ENCODE measurements at places on chromosomes 13 and 19. TPM values are rescaled to one million over a fixed set of nuclear protein-coding genes. Genes with fewer than 3 reads are reported as not detected.

- no peak for DNase-seq
Measured at GRCh38 chr19:4981681-4981958, 12.7 kb downstream of the KDM4B start.

- no peak for DNase-seq
Measured at GRCh38 chr19:45271735-45272108, 20.7 kb downstream of the MARK4 start.

DNA sequence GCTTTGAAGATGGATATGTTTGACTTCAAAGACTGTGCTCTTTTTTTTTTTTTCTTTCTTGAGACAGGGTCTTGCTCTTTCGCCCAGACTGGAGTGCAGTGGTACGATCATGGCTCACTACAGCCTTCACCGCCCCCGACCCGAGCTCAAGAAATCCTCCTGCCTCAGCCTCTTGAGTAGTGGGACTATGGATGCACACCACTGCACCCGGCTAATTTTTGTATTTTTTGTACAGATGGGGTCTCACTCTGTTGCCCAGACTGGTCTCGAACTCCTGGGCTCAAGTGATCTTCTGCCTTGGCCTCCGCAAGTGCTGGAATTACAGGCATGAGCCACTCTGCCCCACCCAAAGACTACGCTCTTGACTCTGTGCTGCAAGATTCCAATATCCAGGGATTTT lies 50.4 kb downstream of the SPTBN4 start:
- DNase-seq: no peak

DNA sequence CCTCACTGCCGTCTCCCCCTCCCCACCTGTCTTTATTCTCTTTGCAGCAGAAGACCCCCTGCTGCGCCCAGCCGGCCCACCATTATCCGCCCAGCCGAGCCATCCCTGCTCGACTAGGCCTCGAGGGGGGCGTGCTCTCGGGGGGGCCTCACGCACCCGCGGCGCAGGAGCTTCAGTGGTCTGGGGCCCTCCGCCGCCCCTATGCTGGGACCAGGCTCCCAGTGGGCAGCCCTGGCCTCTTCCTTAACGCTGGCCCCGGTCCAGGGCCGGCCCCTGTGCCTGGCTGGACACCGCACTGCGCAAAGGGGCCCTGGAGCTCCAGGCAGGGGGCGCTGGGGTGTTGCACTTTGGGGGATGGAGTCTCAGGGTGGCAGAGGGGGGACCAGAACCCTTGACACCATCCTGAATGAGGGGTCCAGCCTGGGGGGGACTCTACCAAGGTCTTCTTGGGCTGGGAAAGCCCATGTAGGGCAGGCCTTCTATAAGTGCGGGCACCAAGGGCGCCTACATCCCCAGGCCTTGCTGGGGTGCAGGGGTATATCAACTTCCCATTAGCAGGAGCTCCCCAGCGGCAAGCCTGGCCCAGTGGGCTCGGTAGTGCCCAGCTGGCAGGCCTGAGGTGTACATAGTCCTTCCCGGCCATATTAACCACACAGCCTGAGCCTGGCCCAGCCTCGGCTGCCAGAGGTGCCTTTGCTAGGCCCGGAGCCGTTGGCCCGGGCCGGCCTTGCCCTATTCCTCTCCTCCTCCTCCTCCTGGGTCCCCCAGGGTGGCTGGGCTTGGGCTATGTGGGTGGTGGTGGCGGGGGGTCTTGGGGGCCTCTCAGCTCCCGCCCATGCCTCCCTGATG lies 4.9 kb downstream of the TMED1 start:
- no peak for DNase-seq

Gene CGB3
- not detected for total RNA-seq

GRCh38 chr19:30857388-30857787 lies 485.2 kb downstream of the ZNF536 start:
- no peak for DNase-seq

DNA sequence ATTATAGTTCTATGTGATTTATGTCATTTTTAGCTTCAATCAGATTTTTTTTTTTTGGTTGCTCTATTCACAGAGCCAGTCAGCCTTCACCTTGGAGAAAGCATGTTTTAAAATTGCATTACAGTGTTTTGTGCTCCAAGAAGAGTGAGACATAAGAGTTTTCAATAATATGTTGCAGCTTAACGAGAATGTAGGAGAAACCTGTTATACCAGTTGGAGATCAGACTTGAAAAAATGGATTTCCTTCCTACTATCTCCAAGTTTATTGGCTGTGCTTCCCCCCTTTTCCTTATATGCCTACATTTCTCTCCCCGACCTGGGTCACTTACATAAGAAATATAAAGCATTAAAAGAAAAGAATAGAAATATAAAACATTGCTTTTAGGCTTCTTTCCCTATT lies 123.9 kb upstream of the ARGLU1 start:
- no peak for DNase-seq

- DNase-seq: no peak
Measured at GRCh38 chr13:68375004-68375403, 1144.9 kb upstream of the PCDH9 start.

Gene FPR3
- total RNA-seq: not detected

GRCh38 chr13:63838366-63839110 lies 2422.9 kb upstream of the PCDH20 start:
- no peak for DNase-seq

Gene KCTD12
- total RNA-seq: 46.6 TPM

All from progenitor cell of endocrine pancreas (in vitro differentiated cells).